Tibial nerve (tissue), 4 donors: ENCODE measurements at places on chromosomes 4 and X.

GRCh38 chr4:38242822-38243387 is 282.7 kb downstream of the PTTG2 start:
- H3K4me3 ChIP-seq: no peak overlapping the region
- no peaks in the 10 kb centered on the region for H3K36me3 ChIP-seq
- H3K27ac ChIP-seq: no peak overlapping the region

- DNase-seq: no peak
- H3K4me3 ChIP-seq: no peak overlapping the region
- no peaks in the 10 kb centered on the region for H3K4me1 ChIP-seq
- H3K36me3 ChIP-seq: no peaks in the 10 kb centered on the region
- no peaks in the 10 kb centered on the region for H3K27me3 ChIP-seq
- H3K27ac ChIP-seq: no peak overlapping the region
Measured at GRCh38 chr4:181938631-181939030, 304.6 kb upstream of the TENM3 start.

DNA sequence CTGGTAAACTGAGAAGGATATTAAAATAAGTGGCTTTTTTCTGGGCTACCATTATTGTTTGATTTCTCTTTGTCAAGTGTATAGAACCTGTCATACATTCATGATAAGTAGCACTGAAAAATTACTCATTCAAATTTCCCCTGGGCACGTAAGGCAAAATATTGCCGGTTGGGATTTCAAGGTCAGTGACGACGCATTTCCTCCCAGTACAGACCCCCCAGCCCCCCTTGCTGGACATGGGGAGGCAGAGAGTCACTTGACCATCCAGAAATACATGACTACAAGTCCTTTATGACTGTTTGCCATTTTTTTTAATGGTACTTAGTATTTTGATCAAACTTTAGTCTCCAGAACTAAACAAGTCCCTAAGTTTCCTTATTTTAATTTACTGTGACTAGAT is 6.8 kb upstream of the MND1 start:
- DNase-seq: no peak
- no peak overlapping the region for H3K4me3 ChIP-seq
- H3K27me3 ChIP-seq: no peaks in the 10 kb centered on the region
- H3K36me3 ChIP-seq: peaks cover 25% of the 10 kb centered on the region
- no peak overlapping the region for H3K27ac ChIP-seq

DNA sequence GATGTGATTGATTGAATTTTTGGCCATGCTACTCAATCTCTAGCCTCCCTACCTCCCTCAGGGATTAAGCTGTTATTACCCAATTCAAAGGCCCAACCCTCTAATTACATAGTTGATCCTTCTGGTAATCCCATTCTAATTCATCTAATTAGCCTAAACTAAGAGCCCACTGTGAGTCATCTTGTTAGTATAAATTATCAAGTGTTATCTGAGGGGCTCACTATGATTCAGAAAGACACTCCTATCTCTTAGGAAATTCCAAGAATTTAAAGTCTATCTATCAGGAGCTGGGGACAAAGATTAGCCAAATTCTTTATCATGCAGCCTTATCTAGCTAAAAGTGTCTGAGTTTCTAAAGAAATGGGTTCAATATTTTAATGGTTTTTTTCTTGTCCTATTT is 32.9 kb upstream of the VEGFC start:
- no peak overlapping the region for H3K4me3 ChIP-seq
- H3K36me3 ChIP-seq: no peaks in the 10 kb centered on the region
- DNase-seq: no peak
- no peak overlapping the region for H3K27ac ChIP-seq
- H3K27me3 ChIP-seq: no peaks in the 10 kb centered on the region

DNA sequence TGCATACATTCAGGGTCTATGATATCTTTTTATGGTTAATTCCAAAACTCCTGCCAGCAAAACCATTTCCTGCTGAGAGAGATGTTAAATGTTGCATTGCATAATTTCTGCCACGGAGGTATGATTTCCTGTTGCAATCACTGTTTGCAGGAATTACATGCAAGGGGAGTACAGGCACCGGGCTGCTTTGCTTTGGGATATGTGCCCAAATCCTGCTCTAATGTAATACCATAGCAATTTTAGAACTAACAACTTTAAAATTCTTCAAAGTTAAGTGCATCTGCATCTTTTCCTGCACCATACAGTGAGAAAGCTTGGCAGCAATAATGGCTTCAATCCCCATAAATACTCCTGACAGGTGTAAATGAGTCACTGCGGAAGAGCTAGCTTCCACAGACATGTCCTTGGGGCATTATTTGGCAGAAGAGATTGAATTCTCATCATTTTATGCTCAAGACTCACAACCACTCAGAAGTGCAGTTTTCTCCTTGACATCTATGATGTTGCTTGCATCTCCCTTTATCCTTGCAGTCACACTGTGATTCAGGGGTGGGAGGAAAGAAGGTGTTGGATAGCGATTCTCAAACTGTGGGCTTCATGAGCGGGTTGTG is 29.6 kb downstream of the TRIM2 start:
- no peak for DNase-seq
- H3K4me3 ChIP-seq: no peak overlapping the region
- peaks cover 26% of the 10 kb centered on the region for H3K4me1 ChIP-seq
- no peaks in the 10 kb centered on the region for H3K27me3 ChIP-seq
- H3K36me3 ChIP-seq: no peaks in the 10 kb centered on the region
- no peak overlapping the region for H3K27ac ChIP-seq

DNA sequence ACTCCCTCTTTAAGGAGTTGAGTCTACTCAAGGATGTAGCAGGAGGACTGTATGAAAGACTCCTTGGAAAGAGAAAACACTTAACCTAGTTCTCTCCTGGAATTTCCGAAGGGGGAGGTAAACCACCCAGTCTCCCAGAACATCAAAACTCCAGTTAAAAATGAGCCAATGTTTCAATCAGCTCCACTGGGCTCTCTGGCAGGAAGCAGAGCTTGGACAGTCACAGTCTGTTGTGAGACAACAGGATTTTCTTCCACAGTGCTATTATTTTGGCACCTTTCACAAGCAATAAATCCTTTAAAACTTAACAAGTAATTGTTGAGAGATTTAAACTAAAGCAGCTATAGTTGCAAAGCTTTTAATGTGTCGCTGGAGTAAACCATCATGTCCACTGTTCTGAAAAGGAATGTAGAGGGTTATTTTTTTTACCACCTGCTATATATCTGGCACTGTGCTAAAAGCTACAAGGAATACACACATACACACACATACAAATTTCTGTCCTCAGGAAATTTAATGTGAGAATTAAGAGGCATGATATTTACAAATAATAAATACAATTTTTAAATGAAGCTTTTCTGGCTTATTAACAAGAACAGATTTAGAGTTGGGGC is 229.2 kb upstream of the INTU start:
- no peaks in the 10 kb centered on the region for H3K36me3 ChIP-seq
- H3K4me3 ChIP-seq: no peak overlapping the region
- no peaks in the 10 kb centered on the region for H3K27me3 ChIP-seq
- H3K4me1 ChIP-seq: no peaks in the 10 kb centered on the region
- no peak for DNase-seq

DNA sequence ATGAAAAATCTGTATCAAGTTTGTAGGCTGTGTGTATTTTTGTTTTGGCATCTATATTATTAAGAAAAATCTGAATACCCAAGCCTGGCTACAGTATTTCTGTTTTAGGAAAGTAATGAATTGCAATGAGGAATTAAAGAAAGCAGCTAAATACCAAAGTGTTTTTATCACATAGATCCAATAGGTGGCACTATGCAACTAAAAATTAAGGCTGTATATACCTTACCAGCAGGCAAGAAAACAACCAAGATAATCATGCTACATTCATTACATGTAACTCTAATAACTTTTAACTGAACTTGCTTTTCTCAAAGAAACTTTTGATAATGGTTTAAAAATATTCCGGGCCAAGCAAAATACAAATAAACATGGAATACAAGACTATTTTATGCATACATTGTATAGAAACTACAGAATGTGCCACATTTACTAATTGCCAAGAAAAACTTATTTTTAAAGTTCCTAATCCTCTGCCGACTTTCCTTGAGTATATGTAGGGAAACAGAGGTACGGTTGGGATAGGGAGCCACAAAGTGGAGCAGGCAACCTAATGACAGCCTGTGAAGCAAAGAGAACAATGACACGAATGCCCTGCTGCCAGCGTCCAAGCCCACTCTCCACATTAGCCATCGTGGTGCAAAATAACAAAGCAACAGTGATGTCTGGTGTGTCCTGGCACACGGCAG is 63.7 kb downstream of the SEC24D start:
- peak overlapping the region; percentile 24 for H3K27ac ChIP-seq
- H3K27me3 ChIP-seq: no peaks in the 10 kb centered on the region
- no peaks in the 10 kb centered on the region for H3K36me3 ChIP-seq
- DNase-seq: no peak

DNA sequence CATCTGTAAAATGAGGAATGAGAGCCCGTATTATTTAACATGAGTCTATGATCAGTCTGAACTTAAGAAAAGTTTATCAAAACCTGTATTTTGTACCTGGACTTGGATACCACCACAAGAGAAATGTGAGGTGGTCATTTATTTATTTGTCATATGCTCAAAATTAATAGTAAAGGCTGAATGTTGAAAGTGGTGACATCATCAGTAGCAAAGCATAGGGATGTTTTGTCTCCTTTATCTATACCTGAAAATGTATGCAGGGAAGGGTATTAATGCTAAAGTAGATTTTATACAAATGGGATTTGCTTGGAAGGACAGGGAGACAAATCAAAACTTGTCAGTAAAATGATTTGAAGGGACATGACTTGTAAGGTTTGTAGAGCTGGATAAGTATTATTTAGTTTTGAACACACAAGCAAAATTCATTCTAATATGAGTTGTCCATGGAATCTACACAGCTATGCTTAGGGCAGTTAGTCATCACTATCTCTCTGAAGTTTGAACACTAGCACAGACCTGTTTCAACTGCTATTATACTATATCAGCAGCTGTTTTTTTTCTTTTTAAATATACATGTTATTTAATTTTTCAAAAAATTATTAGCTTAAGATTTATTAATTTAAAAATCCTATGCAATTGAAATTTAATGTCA is 52.4 kb upstream of the GUCY1A1 start:
- DNase-seq: no peak
- no peak overlapping the region for H3K4me3 ChIP-seq
- H3K4me1 ChIP-seq: peaks cover 12% of the 10 kb centered on the region
- H3K27me3 ChIP-seq: no peaks in the 10 kb centered on the region
- H3K36me3 ChIP-seq: no peaks in the 10 kb centered on the region
- H3K27ac ChIP-seq: no peak overlapping the region

DNA sequence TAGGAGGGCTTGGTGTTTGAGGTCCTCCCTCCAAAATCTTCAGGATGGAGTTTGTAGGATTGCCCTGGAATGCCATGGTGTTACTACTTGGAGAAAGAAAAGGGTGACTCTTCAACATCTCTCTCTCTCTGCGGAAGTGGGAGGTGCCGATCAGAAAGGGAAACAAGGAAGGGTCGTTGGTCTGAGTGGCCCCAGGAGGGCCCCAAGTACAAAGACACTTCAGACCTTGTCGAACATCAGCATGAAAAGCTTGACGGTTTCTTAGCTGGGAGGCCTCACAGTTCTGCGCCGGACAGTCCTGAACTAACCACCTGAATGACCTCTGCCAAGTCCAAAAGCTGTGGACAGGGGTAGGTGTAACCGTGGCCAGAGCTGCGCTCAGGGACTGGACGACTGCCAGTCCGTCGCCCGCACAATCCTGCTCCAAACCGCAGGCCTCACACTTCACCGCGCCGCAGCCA is 646 bp upstream of the GSX2 start:
- peaks cover 43% of the 10 kb centered on the region for H3K4me1 ChIP-seq
- H3K27ac ChIP-seq: no peak overlapping the region
- no peak for DNase-seq

GRCh38 chr4:93384241-93384640 is 444.3 kb upstream of the ATOH1 start:
- no peaks in the 10 kb centered on the region for H3K4me1 ChIP-seq
- H3K27ac ChIP-seq: no peak overlapping the region
- no peaks in the 10 kb centered on the region for H3K36me3 ChIP-seq
- H3K27me3 ChIP-seq: no peaks in the 10 kb centered on the region
- no peak overlapping the region for H3K4me3 ChIP-seq

- H3K4me1 ChIP-seq: no peaks in the 10 kb centered on the region
- H3K27me3 ChIP-seq: no peaks in the 10 kb centered on the region
- H3K4me3 ChIP-seq: no peak within 1 kb of the TSS
- no peak within 1 kb of the TSS for H3K27ac ChIP-seq
- DNase-seq: no peak
Measured at GRCh38 chrX:12906046-12906761, at the start of gene TLR8. TLR8 (plus strand) TSS chrX:12906620; CDS start chrX:12906707, 87 bp downstream.

DNA sequence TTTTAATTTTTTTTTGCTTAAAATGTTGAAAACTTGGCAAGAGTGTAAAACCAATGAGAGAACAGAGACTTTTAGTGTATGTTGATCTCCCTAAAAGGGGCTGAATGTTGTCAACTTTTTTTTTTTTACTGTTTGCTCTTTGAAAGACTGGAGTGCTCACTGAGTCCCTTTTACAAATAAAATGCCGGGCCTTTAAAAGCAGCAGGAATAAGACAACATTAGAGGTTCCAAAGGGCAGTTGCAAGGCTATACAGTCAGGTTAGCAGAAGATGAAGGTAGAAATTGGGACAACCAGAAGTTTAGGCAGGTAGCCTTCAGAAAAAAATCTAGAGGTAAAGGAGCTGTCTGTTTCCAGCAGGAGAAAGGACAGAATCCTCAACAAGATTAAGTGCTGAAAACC is 132.5 kb upstream of the HTR2C start:
- H3K36me3 ChIP-seq: no peaks in the 10 kb centered on the region
- H3K4me1 ChIP-seq: no peaks in the 10 kb centered on the region
- H3K4me3 ChIP-seq: no peak overlapping the region
- DNase-seq: no peak

DNA sequence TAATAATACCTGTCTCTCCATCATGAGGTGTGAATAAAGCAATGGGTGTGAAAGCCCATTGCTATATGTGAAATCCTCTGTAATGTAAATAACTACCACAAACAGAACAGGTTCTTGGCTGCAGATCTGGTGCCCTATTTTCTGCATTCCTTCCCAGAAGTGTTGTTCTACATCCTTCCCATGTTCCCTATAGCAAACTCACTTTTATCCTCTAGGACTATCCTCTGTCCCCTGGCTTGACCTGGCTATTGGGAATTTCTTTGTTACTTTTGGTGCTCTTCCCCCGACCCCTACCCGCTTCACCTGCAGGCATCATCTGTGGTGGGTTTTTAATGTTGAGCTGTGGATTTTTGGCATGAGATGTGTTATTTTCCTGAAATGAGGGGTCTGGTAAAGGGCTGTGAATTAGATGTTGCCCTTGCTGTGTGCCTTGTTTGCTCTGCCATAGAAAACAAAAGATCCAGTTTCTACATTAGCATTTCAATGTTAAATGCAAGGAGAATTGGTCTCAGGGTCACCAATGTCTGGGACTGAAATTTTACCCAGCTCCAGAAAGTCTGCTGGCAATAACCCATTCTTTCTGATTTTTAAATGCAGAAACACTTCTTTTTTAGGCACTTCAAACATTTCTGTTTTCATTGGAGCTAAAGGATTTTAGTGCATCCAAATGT is 13.6 kb upstream of the FREM3 start:
- no peaks in the 10 kb centered on the region for H3K36me3 ChIP-seq
- no peaks in the 10 kb centered on the region for H3K4me1 ChIP-seq
- H3K27ac ChIP-seq: no peak overlapping the region
- H3K4me3 ChIP-seq: no peak overlapping the region
- no peaks in the 10 kb centered on the region for H3K27me3 ChIP-seq

DNA sequence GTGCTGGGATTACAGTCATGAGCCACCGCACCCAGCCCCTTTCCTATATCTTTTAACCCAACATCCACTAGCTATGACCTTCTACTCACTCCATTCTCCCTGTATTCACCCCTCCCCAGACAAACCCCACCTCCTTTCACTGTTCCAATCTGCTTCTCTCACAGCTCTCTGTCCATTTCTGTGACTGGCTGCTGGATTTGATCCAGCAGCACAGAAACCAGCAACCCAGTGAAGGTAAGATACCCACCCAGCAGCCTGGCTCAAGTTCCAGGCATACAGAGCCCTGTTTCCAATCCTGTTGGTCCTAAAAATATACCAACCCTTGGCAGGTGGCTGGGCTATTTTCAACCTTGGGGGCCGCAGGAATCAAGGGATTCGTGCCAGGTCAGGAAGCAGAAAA is 56.9 kb upstream of the SMIM10 start:
- H3K4me1 ChIP-seq: no peaks in the 10 kb centered on the region
- no peaks in the 10 kb centered on the region for H3K36me3 ChIP-seq
